Hematopoietic multipotent progenitor cell treated with erythropoietin and hydrocortisone succinate and interleukin-3 and kit ligand, for 4 days (in vitro differentiated cells): ENCODE measurements at places on chromosomes 16 and 17.

- peak; percentile 83 for DNase-seq
Observed at GRCh38 chr17:74686761-74687160, 26.0 kb downstream of the CD300LF start.

DNA sequence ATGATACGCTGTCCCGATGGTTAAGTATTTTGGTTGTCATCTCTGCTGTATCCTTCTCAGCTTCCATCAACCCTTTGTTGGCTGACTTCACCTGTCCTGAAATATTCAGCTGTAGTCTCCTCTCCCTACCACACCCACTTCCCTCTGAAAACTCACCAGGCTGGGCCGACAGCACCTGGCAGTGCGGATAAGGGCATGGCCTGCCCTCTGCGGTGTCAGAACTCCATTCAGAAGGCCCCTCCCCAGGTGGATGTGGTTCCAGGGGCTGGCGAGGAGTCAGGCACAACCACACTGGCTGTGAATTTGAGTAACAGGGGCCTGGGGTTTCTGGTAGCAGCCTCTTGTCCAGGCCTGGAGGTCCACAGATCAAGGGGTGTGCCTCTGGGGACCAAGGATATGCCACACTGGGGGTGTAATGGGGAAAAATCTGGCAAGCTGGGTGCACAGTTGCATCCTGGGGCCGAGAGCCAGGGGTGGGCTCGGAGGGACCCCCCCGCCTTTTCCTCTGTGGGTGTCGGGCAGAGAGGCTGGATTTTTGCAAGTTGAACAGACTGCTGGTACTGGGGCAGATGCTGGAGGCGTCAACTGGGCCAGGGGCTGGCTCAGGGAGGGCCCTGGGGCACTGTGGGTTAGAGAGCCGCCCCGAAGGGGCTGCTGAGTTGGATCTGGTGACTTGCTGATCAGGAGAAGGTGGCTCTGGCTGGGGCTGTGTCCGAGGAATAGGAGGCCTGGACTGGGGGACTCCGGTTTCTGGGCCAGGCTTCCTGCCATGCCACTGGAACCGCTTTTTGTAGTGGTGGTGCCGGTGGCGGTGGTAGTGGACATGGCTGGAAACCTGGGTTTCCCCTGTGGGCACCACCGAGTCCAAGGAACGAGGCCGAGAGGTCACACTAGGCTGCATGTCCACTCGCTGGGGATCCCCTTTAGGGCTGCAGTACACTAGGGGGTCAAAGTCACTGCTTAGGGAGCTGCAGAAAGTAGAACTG lies 5.6 kb upstream of the SUPT4H1 start:
- no peak for DNase-seq

GRCh38 chr16:14420721-14421488 lies 209.2 kb downstream of the PARN start:
- no peak for DNase-seq

DNA sequence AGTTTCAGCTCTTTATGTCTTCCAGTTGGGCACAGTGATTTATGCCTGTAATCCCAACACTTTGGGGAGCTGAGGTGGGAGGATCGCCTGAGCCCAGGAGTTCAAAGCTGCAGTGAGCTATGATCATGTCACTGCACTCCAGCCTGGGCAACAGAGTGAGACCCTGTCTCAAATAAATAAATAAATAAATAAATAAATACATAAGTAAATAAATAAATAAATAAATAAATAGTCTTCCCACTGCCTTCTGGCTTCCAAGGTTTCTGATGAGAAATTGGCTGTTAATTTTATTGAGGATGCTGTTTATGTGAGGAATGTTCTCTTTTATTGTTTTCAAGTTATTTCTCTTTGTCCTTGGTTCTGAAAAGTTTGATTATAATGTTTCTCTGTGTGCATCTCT lies 1507.6 kb upstream of the GOT2 start:
- no peak for DNase-seq

DNA sequence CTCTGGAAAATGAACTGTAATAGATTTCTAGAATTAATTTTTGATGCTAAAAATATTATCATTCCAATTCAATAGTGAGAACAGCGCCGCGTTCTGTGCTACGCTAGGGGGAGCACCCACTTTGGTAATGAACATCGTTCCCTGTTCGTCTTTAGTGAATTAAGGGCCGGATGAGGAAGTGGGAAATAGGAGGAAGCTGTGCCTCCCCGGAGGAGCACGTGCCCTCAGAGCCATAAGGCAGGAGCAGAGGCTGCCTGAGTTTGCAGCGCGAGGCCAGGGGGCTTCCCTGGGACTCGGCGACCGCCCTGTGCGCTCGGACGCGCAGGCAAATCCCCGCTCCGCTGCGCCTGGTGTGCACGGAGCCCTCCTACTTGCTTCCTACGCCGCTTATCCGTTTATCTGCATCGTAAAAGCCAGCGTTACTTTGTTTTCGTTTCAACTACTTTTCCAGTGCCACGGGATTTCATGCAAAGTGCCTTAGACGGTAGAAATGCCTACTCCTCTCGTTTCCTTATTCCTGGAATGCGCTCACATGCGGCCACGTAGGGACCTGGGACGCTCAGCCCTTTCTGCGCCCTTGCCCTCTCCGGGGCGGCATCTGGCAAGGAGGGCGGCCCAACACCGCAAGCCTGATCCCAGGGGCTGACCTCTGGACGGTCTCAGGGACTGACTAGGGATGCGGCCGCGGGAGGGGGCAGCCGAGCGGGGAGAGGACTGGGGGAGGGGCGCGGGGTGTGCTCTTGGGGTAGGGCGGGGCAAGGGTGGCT lies 76.4 kb downstream of the KCNJ12 start:
- peak; percentile 92 for DNase-seq

DNA sequence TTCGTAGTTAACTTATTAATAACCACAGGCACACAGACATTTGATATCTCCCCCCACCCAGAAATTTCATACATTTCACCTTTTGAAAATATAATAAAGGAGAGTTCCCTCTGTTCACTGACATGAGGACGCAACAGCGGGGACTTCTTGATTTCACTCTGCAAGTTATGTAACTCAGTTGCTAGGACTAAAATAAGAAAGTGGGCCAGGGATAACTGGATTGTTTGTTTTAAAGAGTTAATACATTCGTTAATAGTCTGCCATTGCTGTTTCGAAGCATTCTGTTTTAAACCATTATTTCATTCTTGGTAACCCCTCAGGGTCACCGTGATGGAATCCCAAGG lies 1.2 kb downstream of the RHOT1 start:
- peak; percentile 32 for DNase-seq

DNA sequence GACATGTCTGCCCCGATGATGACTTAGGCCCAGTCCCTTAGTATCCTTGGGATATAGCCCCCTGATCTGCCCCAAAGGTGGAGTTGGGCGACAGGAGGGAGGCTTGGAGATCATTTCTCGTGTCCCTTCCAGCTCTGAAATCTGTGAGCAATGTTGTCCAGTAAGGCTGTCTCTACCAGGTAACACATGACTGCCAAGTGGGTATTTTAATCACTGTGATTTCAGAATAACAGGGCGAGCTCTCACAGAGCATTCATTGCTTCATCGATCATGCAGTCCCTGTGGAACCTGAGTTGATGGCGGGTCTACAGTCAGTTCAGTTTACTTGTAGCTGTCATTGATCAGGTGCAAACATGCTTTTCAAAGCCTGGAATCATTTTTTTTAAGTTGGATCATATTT lies 39.2 kb downstream of the KSR1 start:
- no peak for DNase-seq

DNA sequence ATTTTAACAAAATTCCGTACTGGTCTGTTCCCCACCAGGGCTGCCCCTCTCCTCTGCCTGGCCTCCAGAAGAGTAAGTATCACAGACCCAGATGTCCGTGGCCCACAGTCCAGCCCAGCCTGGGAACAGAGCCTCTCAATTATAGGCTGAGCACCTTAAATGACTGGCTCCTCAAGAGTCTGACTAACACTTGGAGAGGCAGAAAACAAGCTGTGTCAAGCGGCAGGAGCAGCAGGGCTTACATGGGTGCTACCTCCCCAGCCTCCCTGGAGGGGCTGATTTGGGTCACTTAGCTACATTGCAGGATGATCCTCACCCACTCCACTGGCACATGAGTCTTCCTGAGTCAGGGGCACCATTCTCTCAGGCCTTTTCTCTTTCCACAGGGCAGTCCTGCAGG lies 209.7 kb downstream of the COPRS start:
- no peak for DNase-seq

- peak; percentile 99 for DNase-seq
Observed at GRCh38 chr17:81393684-81394376, 1.4 kb upstream of the BAHCC1 start.

DNA sequence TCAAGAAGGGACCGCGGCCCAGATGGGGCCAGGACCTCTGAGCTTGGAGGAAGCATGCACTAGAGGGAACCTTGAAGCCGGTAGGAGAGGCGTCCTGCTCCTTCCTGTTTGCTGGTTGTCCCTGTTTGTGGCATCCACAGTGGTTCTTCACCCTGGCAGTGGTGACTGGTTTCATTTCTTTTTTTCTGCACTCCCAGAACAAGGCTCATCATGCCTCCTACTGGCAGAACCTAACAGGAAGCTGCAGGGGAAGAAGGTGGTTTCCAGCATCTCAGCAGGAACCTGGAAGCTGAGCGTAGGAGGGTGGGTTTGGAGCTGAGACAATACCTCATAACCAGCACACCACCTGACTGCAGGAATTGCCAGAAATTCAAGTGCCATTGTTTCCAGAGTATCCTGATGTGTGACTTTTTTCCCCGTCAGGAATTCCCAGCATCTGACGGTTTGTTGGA lies 5.8 kb downstream of the TMEM231 start:
- peak; percentile 72 for DNase-seq

GRCh38 chr16:25959221-25959620 lies 267.5 kb downstream of the HS3ST4 start:
- no peak for DNase-seq

DNA sequence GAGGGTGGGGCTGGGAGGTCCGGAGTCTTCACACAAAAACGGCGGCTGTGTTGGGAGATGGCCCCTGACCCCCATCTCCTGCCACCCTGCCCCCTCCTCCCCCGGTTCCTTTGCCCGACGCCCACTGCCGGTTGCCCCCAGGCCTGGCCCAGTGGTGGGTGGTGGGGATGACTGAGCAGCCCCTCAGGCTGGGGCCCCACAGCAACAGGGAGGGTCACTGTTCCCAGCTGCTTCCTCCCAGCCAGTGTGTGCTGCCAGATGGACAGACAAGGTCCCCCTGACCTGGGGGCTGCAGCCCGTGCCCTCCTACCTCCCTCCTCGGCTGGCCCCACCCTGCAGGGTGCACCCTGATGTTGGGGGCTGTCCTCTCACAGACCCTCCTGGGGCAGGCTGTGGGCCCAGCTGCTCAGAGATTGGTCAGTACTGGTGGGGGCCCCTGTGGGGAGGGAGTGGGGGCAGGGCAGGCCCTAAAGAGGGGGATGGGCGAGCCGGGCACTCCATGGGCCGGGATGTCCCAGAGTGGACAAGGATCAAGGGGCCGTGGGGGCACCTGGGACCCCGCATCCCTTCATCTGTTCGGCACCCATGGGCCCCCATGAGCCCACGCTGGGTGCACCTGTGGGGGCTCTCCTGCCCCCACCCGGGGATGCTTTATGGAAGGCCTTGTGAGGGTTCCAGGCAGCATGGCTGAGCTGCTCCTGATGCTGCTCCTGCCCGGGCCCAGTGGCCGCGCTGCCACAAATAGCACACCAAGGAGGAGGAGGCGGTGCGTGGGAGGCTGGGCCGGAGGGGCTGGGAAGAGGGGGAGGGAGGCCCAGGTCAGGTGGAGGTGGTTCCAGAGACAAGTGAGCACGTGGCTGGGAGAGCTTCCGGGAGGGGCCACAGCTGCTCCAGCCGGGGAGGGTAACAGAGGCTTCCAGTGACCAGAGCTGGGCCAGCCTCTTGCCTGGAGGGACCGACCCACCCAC lies 5.1 kb downstream of the C1QTNF8 start:
- no peak for DNase-seq

DNA sequence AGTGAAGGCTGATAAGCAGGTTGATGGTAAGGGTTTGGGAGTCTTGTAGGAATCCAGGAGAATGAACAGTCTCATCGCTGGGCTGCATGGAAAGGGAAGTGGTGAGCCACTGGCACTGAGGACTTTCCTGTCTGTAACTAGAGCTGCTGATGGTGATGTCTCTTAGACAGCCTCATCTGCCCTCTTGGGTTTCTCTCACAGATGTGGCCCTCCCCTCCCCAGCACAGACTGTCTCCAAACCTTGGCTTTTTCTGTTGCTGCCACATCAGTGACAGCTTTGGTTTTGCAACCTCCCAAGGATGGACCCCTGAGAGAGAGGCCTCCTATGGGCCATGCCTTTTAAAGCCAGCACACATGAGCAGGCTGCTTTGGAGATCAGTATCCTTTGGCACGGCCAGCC lies 16.9 kb downstream of the PLCG2 start:
- DNase-seq: peak; percentile 72

DNA sequence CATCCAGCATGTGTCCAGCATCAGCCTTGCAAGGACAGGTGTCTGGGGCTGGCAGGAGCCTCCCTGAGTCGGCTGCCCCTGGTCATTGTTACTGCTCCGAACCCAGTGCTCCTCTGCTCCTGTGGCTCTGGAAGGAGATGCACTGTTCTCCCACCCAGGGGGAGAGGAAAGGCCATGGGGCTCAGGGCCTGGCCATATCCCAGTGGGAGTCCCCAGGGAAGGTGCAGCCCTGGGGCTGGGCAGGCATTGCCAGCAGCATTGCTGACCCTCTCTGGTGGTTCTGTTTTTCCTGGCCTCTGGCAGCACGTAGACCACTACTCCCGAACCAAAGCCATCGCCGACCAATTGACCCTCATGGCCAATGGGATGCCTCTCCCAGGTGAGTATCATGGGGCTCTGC lies 9.6 kb downstream of the SDR42E2 start:
- no peak for DNase-seq
